Activated naive CD8-positive, alpha-beta T cell treated with anti-CD3 and anti-CD28 coated beads for 36 hours (primary cell): ENCODE measurements at places on chromosomes 6 and 20. TPM values are rescaled to one million over a fixed set of nuclear protein-coding genes. Genes with fewer than 3 reads are reported as not detected.

The MEP1A gene
- total RNA-seq, result not detected

The AVP gene
- total RNA-seq, result not detected

The SYCP2L gene
- not detected for total RNA-seq

The CDH22 gene
- 0.12 TPM for total RNA-seq

The HLA-DQB1 gene
- 17.5 TPM for total RNA-seq

The LY86 gene
- 1.2 TPM for total RNA-seq

The TFEB gene
- 11.5 TPM for total RNA-seq

The RBM12 gene
- total RNA-seq, result 161 TPM

The MRAP2 gene
- not detected for total RNA-seq

The TGM2 gene
- total RNA-seq, result not detected

The RAET1G gene
- not detected for total RNA-seq

The COL10A1 gene
- not detected for total RNA-seq

The BPI gene
- total RNA-seq, result not detected

The NKX2-4 gene
- total RNA-seq, result not detected

The NKAIN2 gene
- total RNA-seq, result not detected

The F13A1 gene
- not detected for total RNA-seq

The GHRH gene
- not detected for total RNA-seq

The CUL7 gene
- 10.2 TPM for total RNA-seq

The ARHGAP40 gene
- total RNA-seq, result 0.12 TPM

The BPIFA3 gene
- not detected for total RNA-seq

The TNNC2 gene
- total RNA-seq, result not detected

The NHLRC1 gene
- 0.16 TPM for total RNA-seq

The L3MBTL1 gene
- total RNA-seq, result 4.3 TPM

The TREML1 gene
- not detected for total RNA-seq

The CENPQ gene
- total RNA-seq, result 22.5 TPM

The PCNA gene
- total RNA-seq, result 708 TPM

The MED20 gene
- total RNA-seq, result 19.8 TPM

The PBOV1 gene
- total RNA-seq, result not detected

The OXT gene
- total RNA-seq, result not detected

The UST gene
- 0.89 TPM for total RNA-seq

The RSPO4 gene
- total RNA-seq, result not detected

The AKAP12 gene
- 2.3 TPM for total RNA-seq

The WFDC12 gene
- total RNA-seq, result not detected

The CLIC1 gene
- total RNA-seq, result 329 TPM
